ENCODE measurements at places on chromosomes 11 and 22.

- DNase-seq: no peak
Measured at GRCh38 chr11:81072273-81072672, 1631.4 kb upstream of the TENM4 start.

DNA sequence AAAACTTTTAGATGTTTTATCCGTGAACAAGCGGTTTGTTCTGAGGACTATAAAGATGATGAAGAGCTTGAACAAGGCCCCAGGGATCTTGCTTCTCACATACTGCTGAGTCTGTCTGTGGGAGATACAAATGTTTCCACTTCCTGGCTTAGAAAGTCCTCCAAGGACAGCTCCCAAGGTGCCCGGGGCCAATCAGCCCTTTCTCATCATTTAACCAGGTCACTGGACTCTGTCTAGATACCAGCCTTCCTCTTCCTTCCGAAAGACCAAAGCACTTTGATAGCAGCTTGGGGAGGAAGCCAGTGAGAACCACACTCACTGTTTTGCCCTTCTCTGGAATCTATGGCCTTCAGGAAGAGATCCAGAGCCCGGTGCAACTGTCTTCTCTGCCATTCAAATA is 4.3 kb upstream of the MICAL2 start:
- DNase-seq: no peak

DNA sequence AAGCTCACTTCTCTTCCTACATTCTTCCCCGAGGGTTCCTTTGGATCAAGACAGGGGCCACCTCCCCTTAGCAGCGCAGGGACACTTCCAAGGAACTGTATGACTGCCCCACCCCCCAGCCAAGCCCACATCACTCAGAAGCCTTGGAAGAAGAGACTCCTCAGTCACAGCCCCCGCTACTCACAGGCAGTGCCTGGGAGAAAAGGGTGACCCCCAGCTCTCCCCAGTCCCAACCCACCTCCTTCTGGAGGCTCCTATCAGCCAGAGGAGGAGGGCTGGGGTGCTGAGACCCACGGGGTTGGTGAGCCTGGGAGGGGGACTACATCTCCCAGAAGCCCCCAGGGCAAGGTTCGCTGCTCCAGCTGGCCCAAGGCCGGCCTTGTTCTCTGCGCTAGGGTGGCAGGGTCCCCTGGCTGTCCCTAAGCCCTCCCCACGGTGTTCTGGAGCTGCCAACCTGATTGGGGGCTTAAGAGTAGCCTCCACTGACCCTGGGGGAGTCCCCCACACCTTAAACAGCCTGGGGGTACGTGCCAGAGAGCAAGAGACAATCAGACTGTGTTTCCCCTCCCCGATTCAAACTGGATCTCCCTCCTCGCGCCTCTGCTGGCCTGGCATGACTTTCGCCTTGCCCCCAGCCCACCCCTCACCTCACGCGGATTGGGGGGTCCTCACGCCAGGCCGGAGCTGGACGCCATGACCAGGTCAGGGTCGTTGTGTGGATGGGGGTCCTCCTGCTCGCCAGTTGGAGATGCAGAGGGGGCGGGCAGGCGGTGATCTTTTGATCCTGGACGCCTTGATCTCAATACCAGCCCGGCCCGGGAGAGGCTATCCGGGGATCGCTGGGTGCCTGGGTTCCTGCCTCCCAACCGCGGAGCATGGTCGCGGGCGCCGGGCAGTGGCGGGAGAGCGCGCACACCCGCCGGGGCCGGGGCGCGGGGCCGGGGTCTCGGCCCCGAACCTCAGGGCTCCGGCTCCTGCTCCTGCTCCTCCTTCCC is 838 bp downstream of the BCL9L start:
- no peak for DNase-seq

DNA sequence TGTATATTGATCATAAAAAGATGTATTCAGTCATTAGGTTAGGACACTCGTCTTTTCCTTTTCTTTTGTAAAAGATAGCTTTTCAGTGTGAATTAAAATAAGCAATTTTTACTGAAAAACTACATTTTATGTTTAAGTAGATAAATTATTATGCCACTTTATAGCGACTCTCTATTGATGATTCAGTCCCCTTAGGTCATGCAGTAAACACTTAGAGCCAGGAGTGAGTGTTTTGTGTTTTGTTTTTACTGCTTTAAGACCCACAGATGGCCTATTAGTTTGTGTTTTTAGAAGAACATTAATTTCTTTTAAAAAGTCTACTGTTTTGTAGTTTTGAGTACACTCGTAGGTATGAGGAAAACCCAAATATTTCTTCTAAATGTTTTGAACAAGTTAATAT is 86.6 kb downstream of the YAP1 start:
- DNase-seq: no peak

DNA sequence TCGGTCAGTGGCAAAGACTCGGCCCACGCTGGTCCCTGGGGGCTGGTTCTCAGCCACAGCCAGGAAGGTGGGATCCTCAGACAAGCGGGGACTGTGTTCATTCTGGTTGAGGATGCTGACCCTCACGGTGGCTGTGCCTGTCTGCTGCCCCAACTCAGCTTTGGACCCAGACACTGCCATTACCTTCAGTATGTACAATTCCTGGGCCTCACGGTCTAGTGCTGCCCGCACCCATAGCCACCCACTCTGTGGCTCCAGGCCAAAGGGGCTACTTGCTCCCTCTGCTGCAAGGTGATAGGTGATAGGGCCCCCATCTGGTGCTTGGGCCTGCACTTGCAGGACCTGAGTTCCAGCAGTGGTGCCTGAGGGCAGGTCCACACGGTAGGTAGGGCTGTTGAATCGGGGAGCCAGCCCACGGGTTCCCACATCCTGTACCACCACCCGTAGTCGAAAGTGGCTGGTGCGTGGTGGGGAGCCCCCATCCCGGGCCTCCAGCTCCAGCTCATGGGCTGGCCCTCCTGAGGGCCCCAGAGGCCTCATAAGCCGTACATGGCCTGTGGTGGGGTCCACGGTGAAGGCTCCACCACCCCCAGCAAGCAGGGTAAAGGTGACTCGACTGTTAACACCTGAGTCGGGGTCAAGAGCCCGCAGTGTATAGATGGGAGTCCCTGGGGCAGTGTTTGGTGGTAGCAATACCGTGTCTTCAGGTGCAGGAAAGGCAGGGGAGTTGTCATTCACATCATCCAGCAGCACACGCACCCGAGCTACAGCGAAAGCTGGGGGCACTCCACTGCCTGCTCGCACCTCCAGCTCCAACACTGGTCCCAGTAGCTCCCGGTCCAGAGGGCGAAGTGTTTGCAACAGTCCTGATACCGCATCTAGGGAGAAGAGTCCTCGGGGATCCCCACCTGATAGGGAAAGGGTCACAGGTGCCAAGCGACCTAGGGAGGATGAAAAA is 13.2 kb upstream of the TPP1 start:
- DNase-seq: no peak

- no peak for DNase-seq
Measured at GRCh38 chr22:45441138-45441537, 27.6 kb downstream of the RIBC2 start.

GRCh38 chr11:129146191-129146590 is 45.9 kb downstream of the ARHGAP32 start:
- no peak for DNase-seq

DNA sequence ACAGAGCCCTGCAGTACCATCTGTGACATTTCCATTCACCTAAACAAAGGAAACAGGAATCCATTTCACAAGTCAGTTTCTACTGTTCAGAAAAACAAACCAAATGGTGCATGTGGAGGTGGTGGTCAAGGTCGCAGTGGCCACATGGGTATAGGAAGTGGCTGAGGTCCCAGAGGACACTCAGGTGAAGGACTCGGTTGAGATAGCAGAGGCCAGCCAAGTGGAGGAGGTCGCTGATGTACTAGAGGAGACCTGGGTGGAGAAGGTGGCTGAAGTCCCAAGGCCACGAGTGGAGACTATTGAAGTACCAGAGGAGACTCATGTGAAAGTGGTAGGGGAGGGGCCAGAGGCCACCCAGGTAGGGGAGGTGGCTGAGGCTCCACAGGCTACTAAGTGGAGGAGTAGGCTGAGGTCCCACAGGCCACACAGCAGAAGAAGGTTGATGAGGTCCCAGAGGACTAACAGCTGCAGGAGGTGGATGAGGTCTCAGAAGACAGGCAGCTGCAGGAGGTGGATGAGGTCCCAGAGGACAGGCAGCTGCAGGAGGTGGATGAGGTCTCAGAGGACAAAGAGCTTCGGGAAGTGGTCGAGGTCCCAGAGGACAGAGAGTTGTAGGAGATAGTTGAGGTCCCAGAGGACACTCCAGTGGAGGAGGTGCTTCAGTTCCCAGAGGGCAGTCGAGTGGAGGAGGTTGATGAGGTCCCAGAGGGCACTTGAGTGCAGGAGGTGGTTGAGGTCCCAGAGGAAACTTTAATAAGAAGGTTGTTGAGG is 40.2 kb downstream of the ZNF195 start:
- peak; percentile 30 for DNase-seq

- no peak for DNase-seq
Measured at GRCh38 chr11:28969832-28970231, 861.6 kb downstream of the METTL15 start.

GRCh38 chr22:20636945-20637344 is 129.5 kb downstream of the MED15 start:
- no peak for DNase-seq

DNA sequence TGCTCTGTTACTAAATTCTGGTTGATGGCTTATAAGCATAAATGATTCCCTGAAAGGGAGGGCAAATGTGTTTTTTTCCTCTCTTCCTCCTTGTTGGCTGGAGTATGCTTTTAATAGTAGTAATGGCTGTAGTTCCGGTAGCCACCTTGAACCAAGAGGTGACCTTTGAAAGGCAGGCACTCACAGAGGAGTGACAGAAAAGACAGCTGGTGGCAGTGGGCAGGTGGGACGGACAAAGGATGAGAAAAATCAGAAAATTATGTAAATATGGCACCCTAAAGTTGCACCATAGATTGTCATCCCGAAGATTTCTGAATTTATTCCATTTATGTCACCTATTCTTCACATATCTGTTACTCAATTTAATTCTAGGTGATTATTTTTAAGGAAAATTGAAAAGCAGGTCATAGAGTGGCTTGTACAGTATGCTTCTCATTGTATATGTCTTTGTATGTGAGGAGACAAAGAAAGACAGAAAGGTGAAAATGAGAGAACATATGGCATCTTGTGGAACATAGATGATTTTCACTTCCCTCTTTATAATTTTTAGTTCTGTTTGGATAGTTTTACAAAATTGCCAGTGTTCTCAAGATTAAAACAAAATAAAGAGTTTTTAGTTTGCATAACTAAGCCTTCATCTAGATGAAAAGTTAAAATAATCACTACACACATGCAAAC is 17.0 kb downstream of the CASP12 start:
- DNase-seq: no peak
